ENCODE measurements at places on chromosomes 7 and 10.

- no peak for DNase-seq
Measured at GRCh38 chr10:132724446-132724845, 61.5 kb downstream of the NKX6-2 start.

GRCh38 chr10:55641601-55642000, 719.5 kb downstream of the ZWINT start:
- no peak for DNase-seq

- DNase-seq, result no peak
Measured at GRCh38 chr7:2017914-2018568, 214.7 kb downstream of the MAD1L1 start.

- DNase-seq, result no peak
Measured at GRCh38 chr7:112383671-112384417, 66.4 kb upstream of the IFRD1 start.

- DNase-seq, result no peak
Measured at GRCh38 chr10:4839353-4839752, 13.3 kb downstream of the AKR1E2 start.

- no peak for DNase-seq
Measured at GRCh38 chr7:75698358-75698757, 40.4 kb downstream of the HIP1 start.

GRCh38 chr10:119080521-119081259, at the start of gene EIF3A:
EIF3A (minus strand) TSS chr10:119080817; CDS start chr10:119080676, 141 bp downstream.
- peak; percentile 95 for DNase-seq

DNA sequence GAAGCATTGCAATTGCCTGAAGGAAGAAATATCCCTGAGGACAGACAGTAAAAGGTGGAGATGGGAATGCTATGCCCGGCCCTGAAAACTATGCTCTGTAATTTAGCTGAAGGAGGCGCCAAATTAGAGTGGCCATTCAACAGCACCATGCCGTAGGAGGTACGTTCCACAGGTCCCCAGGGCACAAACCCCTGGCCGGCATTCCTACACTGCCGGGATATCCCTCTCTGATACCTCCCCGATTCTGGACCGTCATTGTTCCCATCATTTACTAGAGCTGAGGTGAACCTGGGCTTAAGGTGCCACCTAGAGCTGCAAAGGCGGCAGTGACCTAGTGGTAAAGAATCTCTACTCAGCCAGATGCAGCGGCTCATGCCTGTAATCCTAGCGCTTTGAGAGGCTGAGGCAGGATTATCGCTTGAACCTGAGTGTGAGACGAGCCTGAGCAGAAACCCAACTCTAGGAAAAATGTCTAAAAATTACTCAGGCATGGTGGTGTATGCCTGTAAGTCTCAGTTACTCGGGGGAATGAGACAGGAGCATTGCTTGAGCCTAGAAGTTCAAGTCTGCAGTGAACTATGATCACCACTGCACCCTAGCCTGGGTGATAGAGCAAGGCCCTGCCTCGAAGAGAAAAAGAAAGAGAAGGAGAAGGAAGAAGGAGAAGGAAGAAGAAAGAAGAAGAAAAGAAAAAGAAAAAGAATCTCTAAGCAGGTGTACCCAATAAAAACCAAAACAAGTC, 53.0 kb upstream of the TNKS2 start:
- DNase-seq, result no peak

- no peak for DNase-seq
Measured at GRCh38 chr7:87517136-87517815, 41.8 kb upstream of the ABCB4 start.

DNA sequence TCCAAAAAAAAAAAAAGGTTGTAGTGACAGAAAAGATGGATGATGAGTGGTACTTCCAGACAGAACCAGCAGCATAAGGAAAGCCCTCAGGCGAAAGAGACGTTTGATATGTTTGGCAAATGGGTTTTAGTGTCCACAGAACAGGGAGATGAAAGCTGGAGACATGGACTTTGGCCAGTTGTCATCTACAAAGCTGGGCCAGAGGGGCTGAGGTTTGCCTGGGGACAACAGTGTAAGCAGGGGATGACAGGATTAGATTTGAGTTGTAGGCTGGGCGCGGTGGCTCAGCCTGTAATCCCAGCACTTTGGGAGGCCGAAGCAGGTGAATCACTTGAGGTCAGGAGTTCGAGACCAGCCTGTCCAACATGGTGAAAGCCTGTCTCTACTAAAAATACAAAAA, 47.8 kb upstream of the ELN start:
- no peak for DNase-seq

- DNase-seq, result no peak
Measured at GRCh38 chr10:106147021-106147420, 1017.5 kb downstream of the SORCS1 start.

- no peak for DNase-seq
Measured at GRCh38 chr10:60359066-60359465, 30.6 kb downstream of the ANK3 start.

Data from anterior cingulate cortex (tissue), 58 donors.